ENCODE measurements at places on chromosomes 3 and 15.
A peak's percentile ranks its signal among the peaks of the same experiment; 100 is the strongest.

DNA sequence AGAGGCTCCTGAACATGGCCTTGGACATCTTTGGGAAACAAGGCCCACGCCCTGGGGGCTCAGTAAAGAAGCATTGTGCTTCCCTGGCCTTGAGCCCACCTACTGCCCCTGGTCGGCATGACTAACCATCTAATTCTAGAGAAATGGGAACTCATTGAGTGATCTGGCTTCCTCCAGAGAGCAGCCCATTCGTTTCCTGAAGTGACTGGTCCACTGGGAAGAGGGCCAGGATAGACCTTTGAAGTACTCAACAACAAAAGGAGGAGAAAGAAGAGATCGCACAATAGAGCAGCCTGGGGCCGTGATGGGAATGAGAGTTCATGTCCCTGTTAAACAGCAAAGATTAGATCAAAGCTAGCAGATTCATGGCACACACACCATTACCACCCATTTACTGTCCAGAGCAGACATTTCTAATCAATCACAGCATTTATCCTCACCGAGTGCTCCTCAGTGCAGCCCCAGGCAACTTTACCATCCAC is 514.4 kb upstream of the PROK2 start:
- DNase-seq: no peak

- no peak for DNase-seq
Measured at GRCh38 chr3:108511490-108511889, 1.1 kb upstream of the MYH15 start.

- peak; percentile 49 for DNase-seq
Measured at GRCh38 chr15:95284933-95285421, 1045.5 kb upstream of the NR2F2 start.

DNA sequence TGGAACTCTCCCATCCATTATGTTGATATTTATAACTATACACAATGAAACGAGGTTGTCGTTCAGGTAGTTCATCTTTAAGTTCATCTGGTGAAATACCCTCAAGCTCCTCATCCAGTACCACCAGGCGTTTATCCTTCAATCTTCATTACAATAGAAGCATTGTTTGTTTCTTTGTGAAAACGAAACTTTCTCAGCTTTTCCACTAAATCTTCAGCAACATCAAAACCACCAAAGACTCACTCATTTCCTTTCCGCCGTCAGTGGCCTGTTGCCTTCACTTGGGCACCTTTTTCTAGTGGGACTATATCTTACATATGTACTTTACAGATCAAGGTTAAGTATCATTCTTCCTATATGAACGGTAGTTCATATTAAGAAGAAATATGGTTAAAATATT is 44.1 kb upstream of the TFG start:
- DNase-seq: peak; percentile 63

DNA sequence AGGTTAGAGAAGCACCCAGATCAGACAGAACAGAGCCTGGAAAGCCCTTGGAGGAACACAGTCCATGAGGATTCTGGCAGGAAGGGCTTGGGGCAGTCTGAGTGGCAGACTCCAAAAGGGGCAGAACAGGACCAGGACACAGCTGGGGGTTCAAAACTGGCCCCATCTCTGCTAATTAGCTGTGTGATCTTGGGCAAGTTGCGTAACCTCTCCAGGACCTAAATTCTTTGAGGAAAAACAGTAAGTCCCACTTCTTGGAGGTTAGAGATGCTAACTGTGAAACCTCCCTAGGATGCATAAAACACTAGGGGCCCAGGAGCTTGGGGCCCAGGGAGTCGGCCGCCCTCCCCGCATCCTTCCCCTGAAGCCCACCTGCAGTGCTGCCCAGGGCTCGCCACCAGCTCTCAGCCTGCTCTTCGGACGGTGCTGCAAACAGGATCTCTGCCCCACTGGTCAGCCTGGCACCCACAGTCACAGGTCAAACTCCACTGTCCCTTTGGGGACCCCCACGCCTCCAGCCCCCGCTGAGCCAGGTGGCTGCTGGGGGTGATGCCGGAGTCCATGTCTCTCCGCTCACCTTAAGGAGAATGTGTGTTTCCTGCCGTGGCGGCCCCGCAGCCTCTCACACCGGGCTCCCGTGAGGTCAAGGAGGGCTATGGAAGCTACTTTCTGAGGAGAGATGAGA is 12.0 kb downstream of the PLA2G4B start:
- no peak for DNase-seq

GRCh38 chr15:85312486-85312885 is 67.9 kb upstream of the AKAP13 start:
- no peak for DNase-seq

DNA sequence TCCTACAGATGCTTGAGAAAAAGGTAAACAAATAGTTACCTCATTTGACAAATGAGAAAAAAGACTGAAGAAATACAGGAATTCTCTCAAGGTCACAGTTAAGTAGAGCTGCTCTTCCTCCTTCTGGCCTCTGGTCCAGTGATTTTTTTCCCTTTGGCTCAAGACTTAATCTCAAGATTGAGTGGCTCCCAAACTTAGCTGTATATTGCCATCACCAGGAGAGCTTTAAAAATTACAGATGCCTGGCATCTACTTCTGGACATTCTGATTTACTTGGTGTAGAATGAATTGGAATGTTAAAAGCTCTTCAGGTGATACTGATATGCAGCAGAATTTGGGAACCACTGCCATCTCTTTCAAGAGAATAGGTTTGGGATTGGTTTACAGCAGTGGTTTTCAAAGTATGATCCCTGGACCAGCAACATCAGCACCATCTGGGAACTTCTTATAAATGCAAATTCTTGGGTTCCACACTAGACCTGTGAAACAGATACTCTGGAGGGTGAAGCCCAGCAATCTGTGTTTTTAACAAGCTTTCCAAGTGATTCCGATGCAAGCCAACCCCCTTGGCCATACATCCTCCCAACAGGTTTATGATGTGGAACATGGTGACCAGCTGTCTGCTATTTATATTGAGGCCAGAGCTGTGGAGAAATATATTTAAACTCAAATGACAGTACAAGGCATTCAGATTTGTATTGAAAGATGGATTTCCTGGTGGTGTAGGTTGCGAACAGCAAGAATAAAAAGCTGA is 333.0 kb upstream of the RARB start:
- DNase-seq: no peak

DNA sequence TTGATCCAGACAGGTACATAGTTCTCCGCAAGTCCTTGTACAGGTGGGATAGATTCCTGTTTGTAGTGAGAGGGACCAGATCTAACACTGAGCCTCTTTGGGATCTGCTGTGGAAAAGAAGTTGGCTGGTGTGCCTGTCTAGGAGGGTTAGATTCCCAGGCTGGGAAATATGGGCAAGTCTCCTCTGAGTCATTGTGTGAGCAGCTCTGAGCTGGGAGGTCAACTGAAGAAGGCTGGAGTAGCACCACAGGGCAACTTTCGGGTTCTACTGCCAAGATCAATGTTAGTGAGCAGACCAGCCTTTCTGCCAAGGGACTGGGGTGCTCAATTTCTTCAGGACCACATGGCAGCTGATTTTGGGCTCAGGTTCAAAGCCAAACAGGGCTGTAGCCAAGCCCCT is 33.4 kb downstream of the CLDN1 start:
- no peak for DNase-seq

GRCh38 chr3:32217339-32217738 is 21.1 kb upstream of the CMTM8 start:
- no peak for DNase-seq

GRCh38 chr3:46132565-46132964 is 75.5 kb downstream of the CCR1 start:
- no peak for DNase-seq

GRCh38 chr15:60460931-60461330 is 18.0 kb downstream of the ICE2 start:
- DNase-seq: no peak

DNA sequence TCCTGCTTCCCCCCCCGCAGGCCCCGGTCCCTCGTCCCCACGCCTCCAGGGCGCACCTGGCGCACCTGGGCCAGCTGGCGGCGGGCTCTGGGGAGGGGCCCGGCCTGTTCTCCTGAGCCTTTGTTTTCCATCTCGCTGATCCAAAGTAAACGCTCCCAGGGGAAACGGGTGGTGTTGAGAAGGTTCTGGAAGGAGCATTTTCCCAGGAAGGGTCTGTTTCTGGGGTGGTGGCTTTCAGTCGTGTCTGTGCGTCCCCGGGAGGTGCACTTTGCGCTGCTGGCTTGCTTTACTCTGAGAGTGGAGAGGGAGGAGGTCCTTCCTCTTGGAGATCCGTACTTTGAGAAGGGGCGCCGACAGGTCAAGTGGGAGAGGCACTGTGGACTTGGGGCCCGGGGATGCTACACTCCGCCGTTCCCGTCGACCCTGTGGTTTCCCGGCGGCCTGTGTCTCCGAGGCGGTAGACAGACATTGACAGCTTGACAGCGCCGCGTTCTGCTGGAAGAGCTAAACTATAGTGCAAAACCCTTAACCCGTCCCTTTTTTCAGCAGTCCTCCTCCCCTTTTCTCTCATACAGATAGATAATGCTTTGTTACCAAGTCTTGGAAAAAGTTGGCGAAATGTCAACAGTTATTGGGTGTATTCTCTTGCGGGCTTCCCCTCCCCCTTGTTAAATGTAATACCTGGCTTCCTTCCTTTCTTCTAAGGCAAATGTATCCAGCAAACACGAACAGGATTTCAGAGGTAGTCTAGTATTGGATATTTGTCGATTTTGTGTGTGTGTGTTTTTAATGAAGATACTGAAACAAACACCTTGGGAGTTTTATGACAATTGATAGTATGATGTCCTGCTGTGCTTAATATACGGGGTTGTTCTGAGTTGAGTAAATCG is 6.5 kb downstream of the TPM1 start:
- peak; percentile 8 for DNase-seq

DNA sequence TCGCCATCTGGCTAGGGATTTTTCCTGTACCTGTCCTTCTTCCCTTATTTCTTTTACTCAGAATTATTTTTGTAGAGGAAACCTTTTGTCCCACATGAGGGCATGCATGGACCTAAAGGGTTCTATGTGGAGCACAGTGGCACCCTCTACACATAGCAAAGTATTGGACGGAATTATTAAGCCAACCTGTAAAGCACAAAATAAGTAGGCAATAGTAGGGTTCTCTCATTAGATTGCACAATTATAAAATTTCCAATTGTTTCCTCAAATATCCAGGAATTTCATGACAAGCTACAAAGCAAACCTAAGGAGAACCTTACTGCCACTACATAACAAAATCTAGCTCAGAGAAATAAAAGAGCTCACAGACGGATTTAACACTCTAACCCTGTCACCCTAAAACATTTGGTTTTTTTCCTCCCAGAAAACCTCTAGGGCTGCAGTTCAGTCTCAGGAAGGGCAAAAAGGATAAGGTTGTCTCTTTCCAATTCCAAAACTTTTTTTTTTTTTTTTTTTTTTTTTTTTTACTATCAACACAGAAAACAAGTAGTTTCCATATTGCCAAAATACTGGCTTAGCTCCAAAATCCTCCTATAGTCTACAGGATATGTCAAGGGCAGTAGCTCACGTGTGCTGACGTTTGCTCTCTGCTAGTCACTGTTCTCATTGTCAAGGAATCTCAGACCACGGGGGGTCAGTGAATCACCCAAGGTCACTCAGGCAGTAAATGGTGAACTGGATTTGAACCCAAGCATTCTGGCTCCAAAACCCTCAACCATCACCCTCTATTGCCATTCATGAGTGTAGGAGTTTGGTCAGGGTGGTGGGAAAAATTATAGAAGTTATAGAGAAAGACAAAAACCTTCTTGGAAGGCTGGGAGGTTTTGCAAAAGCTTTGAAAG is 52.3 kb downstream of the NCEH1 start:
- DNase-seq: no peak

DNA sequence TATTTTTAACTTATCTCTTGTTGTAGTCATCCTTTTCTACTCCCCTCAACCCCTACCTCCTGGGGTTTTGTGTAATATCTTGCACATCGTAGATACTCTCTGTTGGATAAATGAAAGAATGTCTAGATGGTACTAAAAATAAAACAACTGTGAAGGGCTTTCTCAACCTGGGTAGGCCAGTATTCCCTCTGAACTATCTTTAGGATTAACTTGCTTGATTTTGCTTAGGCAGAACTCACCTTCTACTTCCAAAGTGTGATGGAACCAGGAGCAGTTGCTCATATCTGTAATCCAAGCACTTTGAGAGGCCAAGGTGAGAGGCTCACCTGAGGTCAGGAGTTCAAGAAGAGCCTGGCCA is 32.8 kb upstream of the TIPARP start:
- DNase-seq: no peak

- DNase-seq: no peak
Measured at GRCh38 chr3:179871782-179872181, 165.0 kb downstream of the PEX5L start.

- DNase-seq: no peak
Measured at GRCh38 chr15:61076598-61077170, 152.4 kb downstream of the RORA start.

DNA sequence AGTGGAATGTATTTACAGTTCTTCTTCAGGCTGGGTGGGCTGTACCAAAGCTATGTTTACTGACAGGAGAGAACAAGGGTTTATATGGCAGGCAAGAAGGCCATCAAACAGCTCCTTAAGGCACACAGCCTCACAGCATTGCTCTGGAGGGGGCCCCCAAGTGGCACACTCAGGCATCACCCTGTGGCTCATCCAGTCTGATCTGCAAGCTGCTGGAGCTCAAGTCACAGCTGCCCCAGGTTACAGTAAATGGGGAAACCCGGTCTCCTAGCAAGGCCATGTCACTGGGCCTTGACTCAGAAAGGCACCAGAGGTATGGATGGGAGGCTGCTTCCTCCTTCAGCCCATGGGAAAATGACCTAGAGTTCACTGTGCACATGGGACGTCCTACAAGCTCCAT is 67.5 kb downstream of the TFG start:
- DNase-seq: no peak

DNA sequence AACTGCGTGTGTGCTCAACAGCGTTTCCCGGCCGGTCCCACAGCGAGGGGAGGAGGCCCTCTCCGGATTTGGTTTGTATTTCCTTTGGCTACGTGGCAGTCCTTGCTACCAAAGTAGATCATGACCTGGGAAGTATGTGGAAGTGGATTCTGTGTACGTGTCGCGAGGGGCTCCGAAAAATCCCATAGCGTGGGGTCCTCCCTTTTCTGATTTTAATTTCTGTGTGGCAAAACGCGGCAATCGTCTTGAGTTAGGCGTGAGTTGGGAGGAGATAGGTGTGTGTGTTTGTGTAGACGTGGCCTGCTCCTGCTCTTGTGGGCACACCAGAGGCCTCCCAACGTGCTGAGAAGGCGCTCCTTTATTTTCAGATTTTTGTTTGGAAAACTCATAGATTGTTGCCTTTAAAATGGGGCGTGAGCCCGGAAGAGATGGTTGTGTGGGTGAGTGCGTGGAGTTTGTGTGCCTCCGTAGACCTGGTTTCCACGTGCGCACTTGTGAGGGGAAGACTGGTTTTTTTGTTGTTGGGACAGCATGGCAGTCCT is 1.2 kb downstream of the TRIM71 start:
- no peak for DNase-seq

DNA sequence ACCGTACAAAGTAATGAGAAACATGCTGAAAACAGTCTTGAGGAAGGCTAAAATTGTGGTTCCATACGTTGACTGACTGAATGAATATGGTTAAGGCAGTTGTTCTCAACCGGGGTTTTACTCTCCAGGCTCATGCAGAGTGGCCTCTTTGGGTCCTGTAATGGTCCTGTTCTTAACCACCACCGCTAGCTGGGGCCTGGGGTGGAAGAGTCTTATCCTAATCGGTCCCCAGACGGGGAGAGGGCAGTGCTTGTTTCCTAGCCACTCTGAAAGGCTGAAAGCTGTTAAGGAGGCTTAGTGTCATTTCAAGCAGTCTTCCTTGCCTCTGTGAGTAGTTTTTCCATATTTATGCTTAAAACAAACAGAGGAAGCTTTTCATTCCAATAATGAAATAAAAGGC is 32.0 kb downstream of the SELENOT start:
- peak; percentile 11 for DNase-seq

Measured in DND-41 (cell line).